ENCODE measurements at places on chromosomes 4 and X.

GRCh38 chr4:106034751-106035150, 139.5 kb downstream of the NPNT start:
- DNase-seq = no peak

- DNase-seq = no peak
Observed at GRCh38 chrX:68697465-68698125, 50.1 kb downstream of the STARD8 start.

DNA sequence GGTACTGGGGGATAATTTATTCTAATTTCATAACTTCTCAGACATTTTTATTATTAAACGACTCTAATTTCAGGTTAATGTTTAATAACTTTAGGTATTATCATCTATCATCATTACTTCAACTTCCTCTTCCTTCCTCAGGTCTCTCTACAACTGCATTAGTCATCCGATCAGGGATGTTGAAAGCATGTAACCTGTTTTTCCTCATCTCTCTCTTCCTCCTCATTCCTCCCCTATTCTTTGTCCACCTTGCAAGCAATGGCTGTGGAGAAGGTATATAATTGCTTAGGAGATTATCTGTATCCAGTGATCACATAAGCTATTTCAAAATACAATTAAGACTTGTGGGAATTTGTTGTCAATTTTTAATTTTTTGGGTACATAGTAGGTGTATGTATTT, 632.6 kb upstream of the DIAPH2 start:
- DNase-seq = no peak

DNA sequence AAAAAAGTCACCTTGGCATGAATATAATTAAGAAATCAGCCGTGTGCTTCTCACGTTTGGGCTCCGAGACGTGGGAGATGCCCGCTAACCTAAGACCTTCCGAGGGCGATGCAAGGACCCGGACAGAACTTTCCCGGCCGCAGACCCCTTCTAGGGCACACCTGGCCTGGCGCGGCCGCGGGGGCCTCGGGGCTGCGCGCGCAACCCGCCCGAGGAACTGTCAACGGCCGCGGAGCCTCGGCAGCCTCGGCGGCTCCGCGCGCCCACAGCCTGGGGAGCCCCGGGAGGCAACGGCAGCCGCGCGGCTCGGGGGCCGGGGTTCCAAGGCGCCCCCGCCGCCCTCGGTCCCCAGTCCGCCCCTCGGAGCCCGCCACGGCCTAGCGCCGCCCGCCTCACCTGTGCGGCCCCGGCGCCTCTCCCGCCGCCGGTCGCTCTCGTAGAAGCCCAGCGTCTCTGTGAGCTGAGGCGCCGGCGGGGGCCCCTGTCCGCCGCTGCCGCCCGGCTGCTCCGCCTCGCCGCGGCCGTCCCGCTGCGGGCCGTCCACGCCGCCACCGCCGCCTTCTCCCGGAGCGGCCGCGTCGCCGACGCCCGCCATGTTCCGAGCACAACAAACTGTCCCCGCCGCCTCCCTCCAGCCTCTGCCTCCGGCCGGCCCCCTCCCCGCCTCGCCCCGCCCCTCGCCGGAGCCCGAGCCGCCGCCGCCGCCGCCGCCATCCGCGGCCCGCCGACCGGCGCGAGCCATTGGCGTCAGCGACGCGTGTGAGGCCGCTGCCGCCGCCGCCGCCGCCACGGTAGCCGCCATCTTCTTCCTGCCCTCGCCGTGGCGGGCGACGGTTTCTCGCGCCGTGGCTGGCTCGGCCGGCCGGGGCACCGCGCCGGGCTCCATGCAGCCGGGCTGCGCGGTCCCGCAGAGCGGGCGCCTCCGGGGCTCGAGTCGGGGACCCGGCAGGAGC, at the start of gene TAPT1:
Gene TAPT1, minus strand, starts transcription at position 609 of the 953 bp plus-strand sequence. Its CDS starts 14 bp downstream, at position 595.
- DNase-seq = peak; percentile 65

DNA sequence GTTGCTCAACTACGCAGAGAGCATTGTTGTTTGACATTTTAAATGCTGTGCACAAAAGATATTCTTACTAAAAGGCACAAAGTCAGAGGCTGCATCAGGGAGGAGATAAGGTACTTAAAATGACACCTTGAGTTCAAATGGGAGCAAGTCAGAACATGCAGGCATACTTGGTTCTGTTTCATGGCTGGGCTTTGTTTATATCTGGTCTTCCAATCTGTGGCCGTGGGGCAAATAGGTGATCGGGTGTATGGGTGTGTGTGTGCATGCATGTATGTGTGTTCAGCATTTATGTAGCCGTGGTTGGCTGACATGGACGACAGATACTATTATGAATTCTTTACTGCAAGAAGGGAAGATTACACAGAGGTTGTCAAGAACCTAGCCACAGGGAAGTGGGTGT, 106.1 kb downstream of the RASL11B start:
- DNase-seq = no peak
